ENCODE measurements at places on chromosomes 5 and 9.

- peaks cover 59% of the 10 kb centered on the region for H3K27me3 ChIP-seq
- no peak overlapping the region for H3K4me3 ChIP-seq
- no peak overlapping the region for H3K27ac ChIP-seq
- H3K4me1 ChIP-seq: no peaks in the 10 kb centered on the region
- DNase-seq: no peak
These were observed 29.9 kb upstream of the TGFBI start for GRCh38 chr5:135998889-135999288.

DNA sequence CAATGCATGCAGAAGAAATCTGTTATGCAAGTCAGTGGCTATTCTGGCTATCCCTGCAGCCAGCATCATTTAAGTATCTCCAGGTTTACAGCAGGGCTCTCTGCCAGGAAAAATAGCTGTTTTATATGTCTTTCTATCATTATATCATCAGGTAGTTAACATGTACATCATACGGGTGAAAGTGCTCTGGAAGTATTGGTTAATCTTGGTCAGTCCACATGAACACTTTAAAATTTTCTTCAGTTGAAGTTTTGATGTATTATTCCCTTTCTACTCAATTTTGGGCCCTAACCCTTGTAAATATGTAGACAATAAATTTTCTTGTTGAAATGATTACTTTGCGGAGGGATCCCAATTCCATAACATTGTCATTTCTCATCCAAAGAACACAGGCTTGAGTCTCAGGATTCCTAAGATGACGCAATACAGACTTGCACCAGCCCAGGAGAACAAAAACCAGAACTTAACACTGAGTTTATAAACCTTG is 67.5 kb downstream of the SEMA6A start:
- H3K4me1 ChIP-seq: no peaks in the 10 kb centered on the region
- H3K27ac ChIP-seq: no peak overlapping the region
- H3K27me3 ChIP-seq: no peaks in the 10 kb centered on the region
- no peaks in the 10 kb centered on the region for H3K36me3 ChIP-seq

- H3K36me3 ChIP-seq: no peaks in the 10 kb centered on the region
- H3K4me1 ChIP-seq: no peaks in the 10 kb centered on the region
- H3K27ac ChIP-seq: no peak overlapping the region
These were observed 34.0 kb downstream of the KIAA1958 start for GRCh38 chr9:112520656-112521055.

DNA sequence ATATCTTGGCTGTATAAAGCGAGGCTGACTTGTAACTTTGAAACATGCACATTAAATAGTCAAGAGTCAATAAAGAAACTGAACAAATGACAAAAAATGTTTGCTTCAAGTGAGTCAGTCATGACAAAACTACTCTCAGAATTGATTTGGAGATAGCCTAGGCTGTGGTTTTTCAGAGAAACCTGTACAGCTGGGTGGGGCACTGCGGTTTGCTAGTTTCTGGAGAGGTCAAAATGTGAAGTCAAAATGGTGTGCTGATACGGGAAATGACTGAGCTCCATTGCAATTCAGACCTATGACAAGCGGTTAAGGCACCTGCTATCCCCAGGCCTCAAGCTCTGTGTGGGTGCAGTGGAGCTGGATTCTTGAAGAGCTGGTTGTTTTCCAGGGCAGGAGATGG is 10.3 kb upstream of the CD180 start:
- H3K27ac ChIP-seq: no peak overlapping the region
- peak; percentile 82 for DNase-seq
- no peak overlapping the region for H3K4me3 ChIP-seq
- peaks cover 47% of the 10 kb centered on the region for H3K4me1 ChIP-seq
- H3K36me3 ChIP-seq: no peaks in the 10 kb centered on the region
- H3K27me3 ChIP-seq: no peaks in the 10 kb centered on the region

DNA sequence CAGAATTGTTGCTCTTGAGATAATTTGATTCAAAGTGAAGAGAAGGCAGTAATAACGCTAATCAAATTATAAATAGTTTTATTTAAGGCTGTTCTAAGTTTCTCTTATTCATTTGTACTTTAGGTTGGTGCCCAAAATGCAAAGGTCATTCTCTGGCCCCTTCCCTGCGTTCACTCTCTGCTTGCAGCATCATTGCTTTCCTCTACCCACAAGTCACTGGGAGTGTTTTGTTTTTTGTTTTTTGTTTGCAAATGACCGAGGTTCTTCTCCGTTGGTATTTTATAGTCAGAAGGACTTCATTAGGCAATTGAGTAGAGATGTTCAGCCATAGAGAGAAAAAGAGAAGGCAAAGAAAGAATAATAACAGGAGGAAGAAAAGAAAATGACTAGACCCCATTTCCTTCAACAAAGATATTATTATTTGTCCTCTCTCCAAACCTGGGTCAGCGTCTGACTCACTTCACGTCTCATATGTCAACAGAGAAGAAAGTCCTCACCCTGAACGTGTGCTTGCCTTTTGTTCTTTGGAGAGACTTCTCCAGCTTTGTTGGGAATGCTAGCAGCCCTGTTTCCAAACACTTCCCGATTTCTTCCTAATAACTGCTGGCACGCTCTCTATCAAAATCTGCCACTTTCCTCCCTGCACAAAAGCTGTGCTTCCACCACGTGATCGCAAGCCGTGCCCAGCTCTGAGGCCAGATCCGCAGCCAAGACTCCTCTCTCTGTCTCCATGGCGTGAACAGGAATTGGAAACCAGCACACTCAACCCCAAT is 119.8 kb downstream of the EBF1 start:
- H3K4me3 ChIP-seq: no peak overlapping the region
- H3K27me3 ChIP-seq: peaks cover 60% of the 10 kb centered on the region
- DNase-seq: no peak
- no peak overlapping the region for H3K27ac ChIP-seq

GRCh38 chr5:94463739-94464138 is 154.7 kb downstream of the KIAA0825 start:
- H3K36me3 ChIP-seq: no peaks in the 10 kb centered on the region
- no peak overlapping the region for H3K27ac ChIP-seq
- DNase-seq: no peak
- no peaks in the 10 kb centered on the region for H3K4me1 ChIP-seq

DNA sequence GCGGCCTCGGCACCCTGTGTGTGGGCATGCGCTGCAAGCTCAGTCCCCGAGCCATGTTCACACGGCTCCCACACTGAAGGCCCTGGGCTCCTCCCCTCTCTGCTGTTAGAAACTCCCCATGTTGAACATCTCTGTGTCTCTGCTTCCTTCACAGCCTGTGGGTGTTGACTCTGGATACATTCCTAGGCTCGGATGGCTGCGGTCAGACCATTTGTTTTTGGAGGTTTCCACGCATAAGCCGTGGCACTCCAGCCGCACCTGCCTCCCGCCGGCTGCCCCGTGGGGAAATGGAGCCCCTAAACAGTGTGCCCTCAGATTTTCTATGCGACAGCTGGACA is 31.2 kb upstream of the LRRC14B start:
- no peaks in the 10 kb centered on the region for H3K27me3 ChIP-seq
- H3K4me3 ChIP-seq: no peak overlapping the region
- H3K27ac ChIP-seq: no peak overlapping the region
- H3K36me3 ChIP-seq: no peaks in the 10 kb centered on the region

- H3K27ac ChIP-seq: no peak overlapping the region
- no peak overlapping the region for H3K4me3 ChIP-seq
- no peaks in the 10 kb centered on the region for H3K27me3 ChIP-seq
- H3K4me1 ChIP-seq: no peaks in the 10 kb centered on the region
- DNase-seq: no peak
- H3K36me3 ChIP-seq: no peaks in the 10 kb centered on the region
These were observed 2249.2 kb upstream of the C9orf72 start for GRCh38 chr9:29822458-29822857.

- peaks cover 24% of the 10 kb centered on the region for H3K27me3 ChIP-seq
- H3K4me1 ChIP-seq: no peaks in the 10 kb centered on the region
- no peak for DNase-seq
- no peak overlapping the region for H3K4me3 ChIP-seq
These were observed 145.4 kb downstream of the KCTD16 start for GRCh38 chr5:144315994-144316634.

GRCh38 chr9:137812356-137813023 is 65.1 kb upstream of the CACNA1B start:
- H3K27me3 ChIP-seq: no peaks in the 10 kb centered on the region
- no peak overlapping the region for H3K4me3 ChIP-seq
- H3K4me1 ChIP-seq: no peaks in the 10 kb centered on the region
- H3K36me3 ChIP-seq: peaks cover 29% of the 10 kb centered on the region
- no peak for DNase-seq

DNA sequence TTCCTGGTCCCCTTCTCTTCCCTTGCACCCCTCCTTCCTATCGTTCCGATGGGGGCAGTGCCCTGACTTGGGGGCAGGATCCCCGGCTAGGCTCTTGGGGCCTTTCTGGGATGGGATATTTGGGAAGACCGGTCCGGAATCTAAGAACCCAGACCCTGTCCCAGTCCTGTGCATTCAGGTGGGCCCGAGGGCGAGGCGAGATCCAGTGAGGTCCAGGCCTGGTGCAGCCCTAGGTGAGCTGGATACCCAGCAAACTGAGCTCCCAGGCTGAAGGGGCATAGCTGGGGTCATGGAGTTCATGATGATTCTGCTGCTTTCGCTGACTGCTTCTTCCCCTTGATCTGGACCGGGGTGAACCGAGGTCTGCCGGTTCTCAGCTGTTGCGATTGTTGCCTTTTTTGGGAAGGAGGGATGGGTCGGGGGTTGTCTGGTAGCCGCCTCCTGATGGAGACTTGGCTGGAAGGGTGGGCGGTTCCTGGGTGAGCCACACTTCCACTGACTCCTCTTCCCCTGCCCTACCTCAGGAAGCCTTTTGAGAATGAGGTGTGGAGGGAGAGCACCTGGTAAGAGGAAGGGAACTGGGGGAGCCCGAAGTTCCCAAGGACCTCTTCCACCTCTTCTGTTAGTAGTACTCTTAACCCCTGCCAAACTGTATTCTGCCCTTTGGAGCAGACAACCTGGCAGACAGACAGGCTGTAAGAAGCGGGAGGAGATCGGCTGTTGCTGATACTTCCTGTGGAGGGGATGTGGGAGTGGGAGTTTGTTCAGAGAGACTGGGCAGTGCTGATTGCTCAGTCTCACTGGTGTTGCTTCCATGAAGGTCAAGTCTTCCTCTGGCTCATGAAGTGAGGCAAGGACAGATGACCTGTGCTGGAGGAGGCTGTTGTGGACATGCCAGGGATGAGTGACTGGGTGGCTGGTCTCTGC is 1.0 kb downstream of the LRRC8A start:
- H3K27me3 ChIP-seq: no peaks in the 10 kb centered on the region
- H3K4me3 ChIP-seq: peak overlapping the region; percentile 55
- no peak for DNase-seq
- H3K27ac ChIP-seq: peak overlapping the region; percentile 76

GRCh38 chr9:133854765-133855164 is 116.6 kb upstream of the SARDH start:
- H3K4me1 ChIP-seq: no peaks in the 10 kb centered on the region
- H3K27me3 ChIP-seq: no peaks in the 10 kb centered on the region
- DNase-seq: no peak
- no peak overlapping the region for H3K4me3 ChIP-seq
- H3K27ac ChIP-seq: no peak overlapping the region

DNA sequence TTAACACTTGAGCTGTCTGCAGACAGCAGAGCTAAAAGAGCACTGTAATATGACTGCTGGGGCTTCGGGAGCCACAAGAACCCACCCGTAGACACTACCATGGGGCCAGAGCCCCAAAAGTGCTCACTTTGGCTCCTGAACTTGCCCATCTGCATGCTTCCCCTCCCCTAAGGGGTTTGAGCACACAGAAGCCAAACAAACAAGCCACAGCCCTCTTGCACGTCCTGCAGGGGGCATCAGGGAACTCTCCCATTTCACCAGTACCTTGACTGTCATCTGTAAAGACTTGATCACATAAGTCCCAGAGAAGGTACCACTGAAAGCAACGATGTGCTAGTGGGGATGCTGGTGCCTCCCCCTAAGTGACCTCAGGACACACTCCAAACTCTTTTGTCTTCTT is 681.8 kb downstream of the SEMA5A start:
- no peak overlapping the region for H3K4me3 ChIP-seq
- DNase-seq: no peak
- H3K36me3 ChIP-seq: no peaks in the 10 kb centered on the region
- H3K27me3 ChIP-seq: no peaks in the 10 kb centered on the region
- no peak overlapping the region for H3K27ac ChIP-seq
- H3K4me1 ChIP-seq: no peaks in the 10 kb centered on the region

DNA sequence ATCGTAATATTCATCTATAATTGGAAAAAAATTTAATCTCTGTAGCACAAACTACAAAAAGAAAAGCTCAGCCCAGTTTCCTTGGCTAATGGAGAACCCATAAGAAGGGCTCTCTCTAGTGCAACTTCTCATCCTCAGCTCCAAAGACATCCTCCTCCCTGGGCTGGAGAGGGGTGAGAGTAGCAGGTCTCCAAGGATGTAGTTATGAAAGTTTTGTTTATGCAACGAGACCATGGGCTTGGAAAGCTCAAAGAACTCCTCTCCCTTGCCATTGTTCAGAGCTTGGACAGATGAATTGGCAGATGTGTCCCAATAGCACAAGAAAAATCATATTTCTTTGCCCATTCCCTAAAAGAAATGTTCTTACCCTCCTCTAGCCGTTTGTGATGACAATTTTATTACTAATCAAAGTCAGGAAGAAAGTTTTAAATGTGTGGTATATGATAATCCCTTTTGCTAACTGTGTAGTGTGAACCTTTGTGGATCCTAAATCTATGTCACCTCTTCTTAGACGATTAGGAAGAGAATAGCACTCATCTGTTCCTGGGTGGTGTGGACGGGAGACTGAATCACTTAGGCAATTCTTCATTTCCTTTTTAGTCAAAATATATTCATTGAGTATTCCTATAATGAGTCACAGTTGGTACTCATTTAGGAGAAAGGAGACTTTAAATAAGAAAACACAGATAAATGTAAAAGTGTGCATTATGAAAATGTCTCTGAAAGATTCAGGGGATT is 52.2 kb downstream of the GARNL3 start:
- no peaks in the 10 kb centered on the region for H3K4me1 ChIP-seq
- DNase-seq: no peak
- no peak overlapping the region for H3K4me3 ChIP-seq
- no peak overlapping the region for H3K27ac ChIP-seq
- H3K36me3 ChIP-seq: no peaks in the 10 kb centered on the region

DNA sequence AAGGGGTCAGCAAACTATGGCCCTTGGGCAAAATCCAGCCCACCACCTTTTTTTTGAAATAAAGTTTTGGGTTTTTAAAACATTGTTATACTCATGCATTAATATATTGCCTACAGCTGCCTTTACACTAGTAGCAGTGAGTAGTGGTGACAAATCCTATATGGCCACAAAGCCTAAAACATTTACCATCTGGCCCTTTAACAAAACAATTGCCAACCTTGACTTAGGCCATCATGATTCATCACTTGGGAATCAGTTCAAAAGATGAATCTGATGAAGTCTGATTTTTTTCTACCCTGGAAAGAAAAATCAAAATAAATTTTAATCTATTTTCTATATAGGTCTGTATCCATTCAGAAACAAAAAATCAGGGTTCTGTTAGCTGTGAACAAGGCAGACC is 484.9 kb downstream of the BNC2 start:
- no peak for DNase-seq
- H3K4me3 ChIP-seq: no peak overlapping the region

- H3K36me3 ChIP-seq: no peaks in the 10 kb centered on the region
- H3K4me1 ChIP-seq: no peaks in the 10 kb centered on the region
- H3K27me3 ChIP-seq: peaks cover 41% of the 10 kb centered on the region
- no peak overlapping the region for H3K4me3 ChIP-seq
These were observed 35.3 kb downstream of the UBE2QL1 start for GRCh38 chr5:6483880-6484382.

GRCh38 chr9:38376021-38376670 is 16.4 kb upstream of the ALDH1B1 start:
- no peak for DNase-seq
- H3K4me3 ChIP-seq: no peak overlapping the region
- H3K27me3 ChIP-seq: no peaks in the 10 kb centered on the region
- no peaks in the 10 kb centered on the region for H3K4me1 ChIP-seq
- no peak overlapping the region for H3K27ac ChIP-seq
